ENCODE measurements at places on chromosomes 4 and X. TPM values are rescaled to one million over a fixed set of nuclear protein-coding genes. Genes with fewer than 3 reads are reported as not detected.

Gene PROM1
- not detected for total RNA-seq

Gene HPGDS
- total RNA-seq, result not detected

Gene SLC6A14
- total RNA-seq, result not detected

Gene ANK2
- 1.4 TPM for total RNA-seq

Gene KIF4A
- total RNA-seq, result 43.5 TPM

Gene GPR119
- total RNA-seq, result not detected

Gene NHSL2
- 0.58 TPM for total RNA-seq

Gene TMPRSS11A
- not detected for total RNA-seq

Gene RPA4
- 3.0 TPM for total RNA-seq

Gene SUPT20HL1
- not detected for total RNA-seq

Gene NXF3
- 1.2 TPM for total RNA-seq

Gene MSL3
- 30.3 TPM for total RNA-seq

Gene RHOXF1
- not detected for total RNA-seq

Gene PDE6B
- total RNA-seq, result not detected

Gene NDST3
- total RNA-seq, result 0.17 TPM

Gene CNGA1
- 0.29 TPM for total RNA-seq

Gene USP9X
- 81.4 TPM for total RNA-seq

Gene SCRG1
- total RNA-seq, result not detected
